ENCODE measurements at places on chromosomes 4 and X. TPM values are rescaled to one million over a fixed set of nuclear protein-coding genes. Genes with fewer than 3 reads are reported as not detected.

DNA sequence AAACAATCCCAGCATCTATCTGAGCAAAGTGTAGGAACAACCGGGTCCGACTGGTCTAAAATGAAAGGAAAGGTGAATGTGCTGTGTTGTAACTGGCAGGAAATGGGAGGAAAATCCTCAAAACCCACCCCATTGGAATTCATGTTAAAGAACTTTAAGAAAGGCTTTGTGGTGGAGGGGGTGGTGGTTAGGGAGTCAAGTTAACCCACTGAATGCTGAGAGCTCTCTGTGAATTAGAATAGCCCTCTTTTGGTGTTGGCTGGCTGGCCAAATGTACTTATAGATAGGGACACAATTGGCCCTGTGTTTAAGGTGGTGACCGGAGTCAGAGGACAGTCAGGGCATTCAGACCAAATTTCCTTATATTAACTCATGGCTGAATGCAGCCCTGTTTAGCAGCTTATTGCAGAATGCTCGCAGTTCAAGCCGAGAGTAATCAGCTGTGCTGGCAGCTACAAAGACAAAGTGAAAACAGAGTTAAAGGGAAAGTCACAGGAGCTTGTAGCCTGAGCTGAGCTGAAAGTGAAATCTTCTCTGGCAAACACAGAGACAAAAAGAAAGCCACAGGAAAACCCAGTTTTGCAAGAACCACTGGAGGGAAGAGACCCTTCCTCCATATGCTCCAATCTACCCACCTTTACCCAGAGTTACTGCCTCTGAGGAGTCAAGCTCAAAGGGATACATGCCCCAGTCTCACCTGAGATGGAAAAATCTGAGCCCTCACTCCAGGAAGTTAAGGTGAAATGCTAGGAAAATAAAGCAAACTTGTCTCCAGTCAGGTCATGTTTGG is 38.5 kb upstream of the UGT2B7 start:
- H3K4me3 ChIP-seq: no peak overlapping the region
- DNase-seq: no peak
- no peaks in the 10 kb centered on the region for H3K36me3 ChIP-seq
- no peak overlapping the region for H3K27ac ChIP-seq

GRCh38 chr4:179110356-179110755 is 1668.1 kb upstream of the AGA start:
- DNase-seq: no peak
- no peak overlapping the region for H3K27ac ChIP-seq
- H3K27me3 ChIP-seq: no peaks in the 10 kb centered on the region
- H3K4me3 ChIP-seq: no peak overlapping the region

GRCh38 chr4:43348591-43348990 is 456.1 kb downstream of the GRXCR1 start:
- no peaks in the 10 kb centered on the region for H3K27me3 ChIP-seq
- DNase-seq: no peak
- H3K4me3 ChIP-seq: no peak overlapping the region
- H3K36me3 ChIP-seq: no peaks in the 10 kb centered on the region

GRCh38 chr4:60934566-60935295 is 265.4 kb upstream of the ADGRL3 start:
- H3K4me1 ChIP-seq: no peaks in the 10 kb centered on the region
- H3K27ac ChIP-seq: no peak overlapping the region
- H3K27me3 ChIP-seq: no peaks in the 10 kb centered on the region
- H3K36me3 ChIP-seq: no peaks in the 10 kb centered on the region
- DNase-seq: no peak

Gene VEGFD
- total RNA-seq: not detected
